Activated CD8-positive, alpha-beta T cell treated with anti-CD3 and anti-CD28 coated beads for 36 hours (primary cell): ENCODE measurements at places on chromosomes 4 and X. TPM values are rescaled to one million over a fixed set of nuclear protein-coding genes. Genes with fewer than 3 reads are reported as not detected.

- DNase-seq: no peak
Measured at GRCh38 chr4:26351685-26352084, 30.9 kb downstream of the RBPJ start.

GRCh38 chr4:31539284-31540069, 819.3 kb downstream of the PCDH7 start:
- no peak for DNase-seq

The GBA3 gene
- total RNA-seq: not detected

The F8A3 gene
- 11.0 TPM for total RNA-seq

DNA sequence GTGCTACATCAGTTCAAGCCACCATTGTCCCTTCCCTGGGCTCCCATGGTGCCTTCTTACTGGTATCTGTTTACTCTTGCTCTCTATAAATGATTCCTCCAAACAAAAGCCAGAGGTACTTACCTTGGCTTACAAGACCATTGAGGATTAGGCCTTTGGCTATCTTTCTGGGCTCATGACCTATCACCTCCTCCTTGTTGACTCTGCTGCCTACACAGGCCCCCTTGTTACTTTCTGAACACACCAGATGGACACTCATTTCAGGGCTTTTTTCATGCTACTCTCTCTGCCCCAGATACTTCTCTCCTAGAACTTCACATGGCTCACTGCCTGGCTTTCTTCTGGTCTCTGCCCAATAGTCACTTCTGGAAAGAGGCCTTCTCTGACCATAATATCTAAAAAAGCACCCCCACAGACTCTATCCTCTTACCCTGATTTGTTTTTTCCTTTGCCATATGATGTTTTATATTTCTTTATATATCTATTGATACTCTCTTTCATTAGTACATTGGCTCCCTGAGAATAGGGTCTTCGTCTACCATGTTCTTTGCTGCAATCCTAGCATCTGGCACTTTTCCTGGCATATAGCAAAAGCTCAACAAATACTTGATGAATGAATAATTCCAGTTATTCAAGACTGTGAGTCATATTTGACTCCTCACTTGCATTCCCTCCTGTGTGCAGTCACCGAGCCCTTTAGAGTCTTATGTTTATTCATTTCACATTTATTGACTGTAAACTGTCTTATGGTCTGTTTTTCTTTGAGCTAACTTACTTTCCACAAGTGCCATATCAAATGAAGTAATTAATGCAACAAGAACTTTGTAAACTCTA, 27.1 kb upstream of the TAPT1 start:
- no peak for DNase-seq

The JAKMIP1 gene
- total RNA-seq: 5.6 TPM

- no peak for DNase-seq
Measured at GRCh38 chrX:79231662-79232061, 87.2 kb downstream of the GPR174 start.

DNA sequence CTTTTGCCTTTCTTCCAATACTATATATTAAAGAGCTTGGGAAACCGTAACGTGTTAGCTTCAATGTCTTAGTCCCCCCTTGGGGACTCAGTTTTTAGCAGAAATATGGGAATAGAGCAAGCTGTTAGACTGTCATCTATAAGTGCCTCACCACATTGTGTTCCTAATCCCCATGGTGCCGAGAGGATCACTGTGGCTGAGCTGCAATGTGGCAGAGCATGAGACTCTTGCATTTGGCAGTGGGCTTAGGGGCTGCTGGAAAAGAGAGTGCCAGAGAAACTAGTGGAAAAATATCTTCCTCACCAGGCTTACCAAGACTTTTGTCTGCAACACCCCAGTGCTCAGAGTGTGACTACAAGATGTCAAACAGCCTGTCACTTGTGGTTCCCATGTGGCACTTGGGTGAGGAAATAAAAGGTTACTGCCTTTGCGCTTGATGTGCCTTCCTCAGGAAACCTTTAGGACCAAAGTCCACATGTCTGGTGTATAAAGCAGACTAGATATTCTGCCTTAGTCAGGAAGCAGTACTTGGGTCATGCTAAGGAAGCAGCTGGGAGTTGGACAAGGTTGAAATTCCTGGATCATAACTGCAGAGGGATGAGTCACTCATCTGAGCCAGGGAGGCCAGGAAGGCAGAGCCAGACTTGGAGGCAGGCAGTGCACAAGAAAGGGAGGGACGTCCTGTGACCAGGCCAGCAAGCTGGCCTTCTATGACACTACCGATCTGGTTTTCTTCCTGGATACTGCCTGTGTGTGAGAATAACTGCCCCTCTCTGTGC, 9.7 kb upstream of the MAGEA4 start:
- DNase-seq: no peak

- DNase-seq: peak; percentile 55
Measured at GRCh38 chrX:20515841-20516461, 249.2 kb upstream of the RPS6KA3 start.

The POF1B gene
- not detected for total RNA-seq

- no peak for DNase-seq
Measured at GRCh38 chr4:8849266-8850073, 22.2 kb downstream of the HMX1 start.

The LIMCH1 gene
- not detected for total RNA-seq

DNA sequence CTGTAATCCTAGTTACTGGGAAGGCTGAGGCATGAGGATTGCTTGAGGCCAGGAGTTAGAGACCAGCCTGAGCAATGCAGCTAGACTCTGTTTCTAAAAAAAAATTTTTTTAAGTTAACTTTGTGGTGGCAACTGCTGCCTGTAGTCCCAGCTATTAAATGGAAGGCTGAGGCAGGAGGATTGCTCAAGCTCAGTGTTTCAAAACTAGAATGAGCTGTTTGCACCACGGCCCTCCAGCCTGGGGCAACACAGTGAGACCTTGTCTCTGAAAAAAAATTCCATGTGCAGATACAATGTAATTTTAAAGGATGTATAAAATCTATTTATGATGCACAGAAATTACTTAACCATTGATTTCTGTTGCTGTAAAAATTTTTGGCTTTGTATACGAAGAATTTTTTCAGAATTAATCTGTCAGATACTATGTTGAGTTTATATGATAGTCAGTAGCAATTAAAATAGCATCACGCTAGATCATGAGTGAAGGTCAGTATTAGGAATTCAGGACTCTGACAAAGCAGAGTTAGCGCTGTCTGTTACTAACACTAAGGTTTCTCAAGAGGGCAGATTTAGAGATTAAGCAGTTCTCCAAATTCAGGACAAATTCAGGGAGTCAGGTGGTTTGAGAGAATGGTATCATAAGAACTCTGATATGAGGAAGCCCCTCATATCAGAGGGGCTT, 8.3 kb upstream of the AGA start:
- DNase-seq: no peak

The AVPR2 gene
- not detected for total RNA-seq

DNA sequence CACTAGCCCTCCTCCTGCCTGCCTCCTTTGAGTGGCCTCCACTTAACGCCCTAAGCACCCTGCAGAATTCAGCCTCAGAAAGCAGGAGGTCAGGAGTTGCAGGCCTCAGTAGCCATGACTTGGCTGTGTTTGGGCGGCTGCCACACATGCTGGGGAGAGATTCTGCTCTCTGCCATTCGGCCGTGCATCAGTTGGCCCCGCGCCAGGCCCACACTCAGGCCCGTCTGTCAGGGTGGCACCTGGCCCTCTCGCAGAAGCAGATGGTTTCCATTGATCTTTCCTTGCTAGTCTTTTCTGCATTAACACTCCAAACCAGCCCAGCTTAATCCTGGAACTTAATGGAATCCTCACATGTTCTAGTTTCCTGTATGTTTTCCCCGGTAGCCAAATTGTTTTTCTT, 30.7 kb upstream of the ATP6AP2 start:
- DNase-seq: no peak

The HMX1 gene
- not detected for total RNA-seq

The MAGEA1 gene
- total RNA-seq: not detected

DNA sequence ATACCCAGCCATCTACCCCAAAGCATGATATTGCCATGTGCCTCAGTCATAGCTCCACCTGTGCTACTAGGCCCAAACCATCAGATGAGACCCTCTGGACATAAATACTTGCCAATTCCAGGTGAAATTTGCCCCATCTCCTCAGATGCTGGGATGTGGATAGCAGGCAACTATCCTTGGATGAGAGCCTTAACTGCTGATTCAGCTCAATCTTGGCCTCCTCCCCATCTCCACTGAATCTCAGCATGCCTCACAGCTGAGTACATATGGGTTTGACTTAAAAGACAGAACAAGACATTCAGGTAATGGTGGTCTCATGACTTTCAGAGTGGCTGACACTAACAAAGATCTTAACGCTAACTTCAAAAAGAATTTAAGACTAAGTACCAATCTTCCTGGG, 50.8 kb upstream of the KLHL13 start:
- no peak for DNase-seq

DNA sequence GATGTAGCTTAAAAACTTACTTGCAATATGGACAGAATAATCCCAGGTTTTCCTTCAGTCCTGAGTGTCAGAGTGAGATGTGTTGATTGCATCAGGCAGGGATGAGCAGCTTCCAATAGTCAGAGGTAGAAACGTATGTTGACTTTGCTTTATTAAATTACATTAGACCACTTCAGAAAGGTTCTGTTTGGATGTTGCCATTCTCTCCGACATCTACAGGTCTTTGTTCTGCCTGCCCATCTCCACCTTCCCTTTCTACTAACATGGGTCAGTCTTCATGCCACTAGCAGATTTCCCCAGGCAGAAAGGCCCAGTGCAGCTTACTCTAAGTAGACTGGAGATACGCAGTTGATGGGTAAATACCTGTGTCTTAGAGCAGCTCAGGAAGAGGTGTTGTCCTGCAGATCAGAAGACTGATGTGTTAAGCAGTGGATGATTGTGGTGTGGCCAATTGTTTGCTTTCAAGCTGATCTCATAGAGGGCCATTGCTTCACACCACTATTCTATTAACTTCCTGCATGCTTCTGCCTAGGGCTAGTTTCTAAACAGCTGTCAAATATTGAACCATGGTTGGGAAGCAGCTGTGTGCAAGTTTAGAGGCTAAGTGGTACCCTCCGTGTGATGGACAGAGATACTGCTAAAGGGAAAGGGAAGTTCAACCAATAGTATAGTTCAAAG, 1.8 kb downstream of the FRMPD4 start:
- DNase-seq: no peak

GRCh38 chrX:40104630-40104984, 6.8 kb upstream of the BCOR start:
- peak; percentile 50 for DNase-seq

- no peak for DNase-seq
Measured at GRCh38 chrX:149004936-149005335, 500.2 kb downstream of the IDS start.

GRCh38 chr4:10074076-10074766, 42.4 kb downstream of the WDR1 start:
- no peak for DNase-seq

The SATL1 gene
- total RNA-seq: not detected

GRCh38 chr4:37082912-37083311, 161.6 kb upstream of the NWD2 start:
- no peak for DNase-seq
